ENCODE measurements at places on chromosomes 5 and 9. TPM values are rescaled to one million over a fixed set of nuclear protein-coding genes. Genes with fewer than 3 reads are reported as not detected.

The PCDHB4 gene
- total RNA-seq: 0.12 TPM

The STK32A gene
- total RNA-seq: 0.22 TPM

The IL12B gene
- total RNA-seq: not detected

The SLC27A6 gene
- 2.2 TPM for total RNA-seq

The SHISAL2B gene
- not detected for total RNA-seq

The DNAJC21 gene
- total RNA-seq: 57.9 TPM

The PCDHGA7 gene
- 4.0 TPM for total RNA-seq

The UCK1 gene
- total RNA-seq: 19.7 TPM

The PLAC8L1 gene
- total RNA-seq: not detected

The NFIB gene
- 6.3 TPM for total RNA-seq

The CARTPT gene
- total RNA-seq: not detected

The IL33 gene
- 44.6 TPM for total RNA-seq

The GBGT1 gene
- 3.2 TPM for total RNA-seq

The MYMK gene
- not detected for total RNA-seq

The P4HA2 gene
- 471 TPM for total RNA-seq

The CNTFR gene
- total RNA-seq: not detected

The PLCXD3 gene
- 5.5 TPM for total RNA-seq

The EMB gene
- 3.2 TPM for total RNA-seq

The MARVELD2 gene
- 0.75 TPM for total RNA-seq

Measured in uterine smooth muscle cell (primary cell).